GF-D8 (cell line): ENCODE measurements at places on chromosomes 5 and 9.

- DNase-seq, result no peak
Measured at GRCh38 chr9:129172816-129173215, 5.2 kb downstream of the IER5L start.

DNA sequence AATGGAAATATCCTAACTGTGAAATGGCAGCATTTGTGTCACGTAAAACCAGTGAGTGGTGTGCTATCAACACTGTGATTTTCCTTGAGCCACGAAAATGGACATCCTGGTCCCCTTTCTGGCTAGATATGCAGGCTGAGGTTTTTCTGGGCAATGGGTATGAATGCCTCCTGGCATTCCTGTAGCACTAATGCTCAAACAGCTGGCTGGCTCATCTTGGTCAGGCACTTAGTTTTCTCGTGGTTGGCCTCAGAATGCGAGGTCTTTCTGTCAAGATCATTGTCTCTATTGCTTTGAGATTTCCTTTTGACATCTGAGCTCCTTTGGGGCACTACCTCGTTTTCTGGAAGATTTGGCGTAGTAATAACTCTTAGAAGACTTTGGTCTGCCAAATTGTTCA lies 15.6 kb downstream of the SLC1A3 start:
- no peak for DNase-seq

DNA sequence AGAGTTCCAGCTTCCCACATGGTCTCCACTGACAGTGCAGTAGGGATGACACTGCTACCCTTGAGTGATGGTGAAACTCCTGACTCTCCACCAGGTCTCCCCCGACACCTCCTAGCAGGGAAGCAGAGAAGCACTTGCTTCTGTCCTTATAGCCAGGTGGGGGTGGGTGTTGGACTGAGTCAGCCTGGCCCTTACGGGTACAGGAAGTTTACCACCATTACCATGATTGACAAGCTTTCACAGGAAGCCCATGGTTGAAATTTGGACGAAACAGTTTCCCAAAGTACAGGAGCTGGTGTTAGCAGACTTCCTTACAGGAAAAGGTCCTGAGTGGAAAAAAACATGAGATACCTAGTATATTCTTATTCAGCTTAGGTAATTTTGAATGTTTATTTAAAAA lies 3.1 kb upstream of the FBXL7 start:
- no peak for DNase-seq

- no peak for DNase-seq
Measured at GRCh38 chr5:86869268-86869667, 251.5 kb downstream of the COX7C start.

GRCh38 chr5:87027570-87027969 lies 240.1 kb upstream of the RASA1 start:
- no peak for DNase-seq

- DNase-seq, result no peak
Measured at GRCh38 chr5:158502686-158503085, 597.0 kb downstream of the EBF1 start.

DNA sequence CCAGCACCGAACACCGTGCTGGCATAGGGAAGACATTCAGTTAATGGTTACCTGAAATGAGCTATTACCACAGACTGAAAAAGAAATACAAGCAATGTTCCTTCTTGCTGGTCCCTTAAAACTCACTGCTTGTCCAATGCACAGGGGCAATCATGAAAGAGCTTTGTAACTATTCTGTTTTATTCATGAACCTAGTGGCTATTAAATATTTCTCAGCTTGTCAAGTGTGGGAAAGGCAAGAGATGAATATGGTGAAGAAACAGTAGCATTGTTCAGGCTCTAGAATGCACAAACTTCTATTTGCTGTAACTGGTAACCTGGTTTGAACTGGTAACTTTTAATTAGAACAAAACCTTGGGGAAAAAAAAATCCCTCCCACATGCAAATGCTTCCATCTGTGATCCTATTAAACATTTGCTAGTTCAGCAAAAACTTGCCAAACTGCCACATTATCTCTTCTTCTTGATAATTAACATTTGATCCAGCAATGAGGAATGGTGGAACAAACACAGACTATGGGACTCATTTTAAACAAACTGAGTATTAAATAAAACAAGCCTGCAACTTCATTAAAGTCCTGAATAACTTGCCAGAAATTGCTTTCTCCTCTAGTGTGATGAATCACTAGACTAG lies 36.1 kb downstream of the YIPF5 start:
- DNase-seq, result no peak

DNA sequence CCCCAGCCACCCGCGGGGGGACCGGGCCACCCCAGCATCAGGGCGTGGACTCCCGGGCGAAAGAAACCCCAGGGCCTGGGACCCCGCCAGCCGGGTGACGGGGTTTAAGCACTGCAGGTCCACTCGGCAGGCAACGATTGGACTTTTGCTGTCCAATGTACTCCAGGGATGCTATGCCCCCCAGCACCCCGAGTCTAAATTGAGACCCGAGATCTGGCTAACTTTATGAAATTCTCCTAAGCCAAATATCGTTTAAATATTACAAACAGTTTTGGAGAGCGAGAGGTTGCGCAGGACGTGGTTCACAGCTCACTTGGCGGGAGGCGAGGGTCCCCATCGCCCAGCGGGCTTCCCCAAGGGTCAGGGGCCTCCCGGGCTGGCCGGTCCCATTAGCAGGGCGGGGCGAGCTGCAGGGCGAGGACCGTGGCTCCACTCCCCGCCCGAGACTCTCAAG lies 384 bp upstream of the MRPS2 start:
- no peak for DNase-seq

DNA sequence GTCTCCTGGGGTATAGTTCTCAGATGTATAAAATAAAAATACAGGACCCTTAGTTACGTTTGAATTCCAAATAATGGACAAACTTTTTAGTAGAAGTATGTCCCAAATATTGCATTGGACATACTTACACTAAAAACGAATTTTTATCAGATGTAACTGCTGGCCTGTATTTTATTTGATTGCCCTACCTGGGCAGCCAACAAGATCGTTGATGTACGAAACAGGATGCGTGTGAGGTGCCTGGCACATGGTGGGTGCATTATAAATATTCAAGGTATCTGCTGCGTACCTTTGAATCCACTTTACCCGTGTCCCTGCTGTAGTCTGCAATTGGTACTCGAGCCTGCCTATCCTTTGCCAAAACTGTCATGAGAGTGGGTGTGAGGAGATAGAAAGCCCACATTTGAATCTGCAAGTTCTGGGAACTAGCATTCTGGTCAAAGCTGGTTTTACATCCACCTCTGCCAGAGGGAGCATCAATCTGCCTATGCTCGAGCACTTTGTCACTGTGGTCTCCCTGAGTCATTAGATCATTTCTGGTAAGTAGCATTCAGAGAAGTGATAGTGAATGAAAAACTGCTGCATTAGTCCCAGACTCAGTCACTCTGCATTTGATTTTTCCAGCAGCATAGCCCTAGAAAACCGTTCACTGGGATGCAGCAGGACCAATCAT lies 133.7 kb upstream of the IQGAP2 start:
- no peak for DNase-seq

GRCh38 chr5:154652746-154653417 lies 102.3 kb upstream of the LARP1 start:
- no peak for DNase-seq

DNA sequence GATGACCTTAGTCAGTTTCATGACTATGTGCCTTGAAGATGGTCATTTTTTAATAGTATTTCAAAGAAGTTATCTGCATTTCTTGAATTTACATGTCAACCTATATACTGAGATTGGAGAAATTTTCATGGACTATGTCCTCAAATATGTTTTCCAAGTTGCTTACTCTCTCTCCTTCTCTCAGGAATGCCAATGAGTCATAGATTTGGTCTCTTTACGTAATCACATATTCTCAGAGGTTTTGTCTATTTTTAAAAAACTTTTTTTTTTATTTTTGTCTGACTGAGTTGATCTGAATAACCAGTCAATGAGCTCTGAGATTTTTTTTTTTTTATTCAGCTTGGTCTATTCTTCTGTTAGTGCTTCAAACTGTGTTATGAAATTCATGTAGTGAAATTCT lies 374.7 kb upstream of the GRIN3A start:
- no peak for DNase-seq

DNA sequence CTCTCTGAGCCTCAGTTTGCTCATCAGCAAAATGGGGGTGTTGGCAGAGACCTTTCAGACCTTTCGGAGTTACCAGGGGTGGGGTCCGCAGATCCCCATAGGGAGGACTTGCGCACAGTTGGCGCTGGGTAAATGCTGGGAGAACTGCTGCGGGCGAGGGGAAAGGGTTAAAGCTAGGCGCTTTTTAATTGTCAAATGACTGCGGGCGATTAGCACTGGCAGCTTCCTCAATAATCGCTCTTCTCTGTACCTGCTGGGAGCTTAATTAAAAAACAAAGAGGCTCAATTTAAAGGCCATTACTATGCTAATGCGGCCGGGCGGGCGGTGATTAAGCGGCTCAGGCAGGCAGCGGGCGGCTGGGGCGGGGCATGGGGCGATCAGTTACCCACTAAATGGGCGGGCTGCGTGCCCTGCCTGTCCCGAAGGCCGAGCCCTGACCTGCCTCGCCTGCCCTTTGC lies 63.0 kb downstream of the LMX1B start:
- no peak for DNase-seq

DNA sequence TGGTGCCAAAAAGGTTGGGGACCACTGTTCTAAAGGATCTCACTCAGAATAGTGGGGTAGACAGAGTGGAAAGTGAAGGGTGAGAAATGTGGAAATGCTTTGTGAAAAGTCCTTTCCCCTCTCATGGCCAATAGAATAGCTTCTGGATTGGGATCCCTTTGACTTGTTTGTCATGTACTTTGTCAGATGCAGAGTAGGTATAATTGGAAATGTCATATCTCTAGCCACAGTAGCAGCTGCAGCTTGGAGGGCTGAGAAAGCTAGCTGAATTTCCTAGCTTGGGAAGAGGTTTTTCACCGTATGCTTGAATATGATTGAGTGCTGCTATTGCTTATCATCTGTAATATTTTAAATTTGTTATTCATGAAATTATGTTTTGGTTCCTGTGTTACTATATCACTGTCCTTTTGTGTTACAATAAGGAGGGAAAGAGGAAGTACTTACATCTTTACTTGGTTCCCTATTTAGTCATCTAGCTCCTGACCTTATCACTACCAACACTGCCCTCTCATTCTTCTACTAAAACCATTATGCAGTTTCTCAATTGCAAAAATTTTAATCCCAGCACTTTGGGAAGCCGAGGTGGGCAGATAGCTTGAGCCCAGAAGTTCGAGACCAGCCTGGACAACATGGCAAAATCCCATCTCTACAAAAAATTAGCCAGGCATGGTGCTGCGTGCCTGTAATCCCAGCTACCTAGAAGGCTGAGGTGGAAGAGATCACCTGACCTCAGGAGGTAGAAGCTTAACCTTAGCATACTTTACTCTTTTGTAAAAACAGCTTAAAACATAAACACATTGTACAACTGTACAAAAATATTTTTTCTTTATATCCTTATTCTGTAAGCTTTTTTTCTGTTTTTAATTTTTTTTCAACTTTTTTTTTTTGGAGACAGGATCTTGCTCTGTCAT lies 12.4 kb downstream of the SLC30A5 start:
- DNase-seq, result peak; percentile 51

GRCh38 chr9:132090771-132091170 lies 11.1 kb upstream of the MED27 start:
- no peak for DNase-seq

GRCh38 chr9:115740986-115741385 lies 412.6 kb upstream of the PAPPA start:
- no peak for DNase-seq

DNA sequence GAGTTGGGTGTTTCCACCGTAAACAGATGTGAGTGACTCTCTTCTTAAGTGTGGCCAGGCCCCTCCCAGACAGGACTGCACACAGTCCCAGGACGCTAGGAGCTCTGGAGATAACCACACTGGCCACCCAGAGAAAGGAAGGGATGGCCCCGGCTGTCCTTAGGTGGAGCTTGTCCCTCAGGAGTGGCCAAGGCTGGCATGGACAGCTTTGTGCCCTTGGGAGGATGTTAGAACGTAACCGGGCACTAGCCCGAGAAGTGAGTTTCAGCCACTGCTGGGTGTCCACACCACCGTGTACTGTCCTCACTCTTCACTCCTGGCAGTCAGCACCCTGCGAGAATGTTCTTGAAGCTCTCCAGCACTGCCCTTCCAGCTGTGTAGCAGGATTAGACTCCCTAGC lies 35.8 kb upstream of the FCN2 start:
- no peak for DNase-seq

- no peak for DNase-seq
Measured at GRCh38 chr5:74482990-74483389, 157.5 kb downstream of the ENC1 start.

DNA sequence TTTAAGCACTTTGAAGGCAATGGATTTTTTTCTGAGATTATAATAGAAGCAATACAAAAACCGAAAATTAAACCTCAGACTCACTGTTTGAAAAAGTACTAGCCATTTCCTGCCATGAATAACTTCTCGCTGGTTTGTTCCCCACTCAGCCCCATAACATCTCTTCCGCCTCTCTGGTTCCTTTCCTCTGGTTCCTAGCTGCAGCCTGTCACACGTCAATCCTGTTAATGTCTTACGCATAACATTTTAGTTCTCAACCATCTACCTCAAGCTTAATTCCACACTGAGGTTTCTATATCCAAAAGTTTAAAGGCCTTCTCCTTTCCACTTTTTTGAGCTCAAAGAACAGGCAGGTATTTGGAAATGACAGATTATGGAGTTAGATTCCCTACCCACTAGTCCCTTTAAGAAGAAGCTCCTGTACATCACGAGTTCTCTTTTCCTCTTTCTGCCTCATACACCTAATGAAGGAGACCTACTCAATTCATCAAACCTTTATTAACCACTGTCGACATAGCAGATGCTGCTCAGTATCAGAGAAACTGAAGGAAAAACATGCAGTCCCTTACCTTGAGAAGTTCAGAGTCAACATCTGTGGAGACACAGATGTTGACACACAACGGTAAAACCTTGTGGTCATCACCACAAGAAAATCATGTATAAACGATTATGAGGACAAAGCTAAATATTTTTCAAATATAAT lies 243.0 kb upstream of the PTGER4 start:
- no peak for DNase-seq

DNA sequence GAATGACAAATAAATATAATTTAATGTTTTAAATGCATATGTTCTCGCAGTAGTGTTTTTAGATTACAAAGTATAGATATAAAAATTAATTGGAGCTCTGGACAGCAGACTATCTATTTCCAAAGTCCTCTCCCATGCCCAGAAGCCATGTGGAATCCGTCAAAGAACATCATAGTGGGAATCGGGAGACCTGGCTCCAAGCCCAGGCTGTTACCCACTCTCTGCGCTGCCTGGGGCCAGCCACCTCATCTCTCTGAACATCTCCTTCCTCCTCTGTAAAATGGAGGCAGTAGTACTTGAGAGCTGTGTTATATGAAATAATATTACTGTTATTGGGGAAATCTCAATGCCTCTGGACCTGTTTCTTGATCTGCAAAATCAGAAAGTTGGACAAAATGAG lies 58.1 kb upstream of the SLC30A5 start:
- no peak for DNase-seq

- DNase-seq, result no peak
Measured at GRCh38 chr9:3793971-3794383, 268.2 kb upstream of the RFX3 start.

GRCh38 chr9:971901-972500 lies 4.5 kb upstream of the DMRT3 start:
- no peak for DNase-seq

- DNase-seq, result no peak
Measured at GRCh38 chr5:103117471-103117991, 2.4 kb downstream of the GIN1 start.
